ENCODE measurements at places on chromosomes 13 and 19.

DNA sequence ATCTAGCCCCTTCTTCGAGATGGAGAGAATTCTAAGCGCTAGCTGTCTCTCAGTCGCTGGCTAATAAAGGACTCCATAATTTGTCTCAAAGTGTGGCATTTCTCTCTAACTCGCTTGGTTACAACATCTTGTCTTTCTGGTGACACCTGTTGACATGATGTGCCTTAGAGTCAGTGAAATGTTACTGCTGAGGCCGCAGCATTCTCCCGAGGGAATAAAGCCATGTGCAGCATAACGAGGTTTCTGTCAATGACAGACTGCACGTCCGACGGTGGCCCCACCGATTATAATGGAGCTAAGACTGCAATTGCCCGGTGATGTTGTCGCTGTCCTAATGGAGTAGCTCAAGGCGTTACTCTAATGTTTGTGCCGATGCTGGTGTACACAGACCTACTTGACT lies 20.3 kb upstream of the GPR32 start:
- no peak for DNase-seq

DNA sequence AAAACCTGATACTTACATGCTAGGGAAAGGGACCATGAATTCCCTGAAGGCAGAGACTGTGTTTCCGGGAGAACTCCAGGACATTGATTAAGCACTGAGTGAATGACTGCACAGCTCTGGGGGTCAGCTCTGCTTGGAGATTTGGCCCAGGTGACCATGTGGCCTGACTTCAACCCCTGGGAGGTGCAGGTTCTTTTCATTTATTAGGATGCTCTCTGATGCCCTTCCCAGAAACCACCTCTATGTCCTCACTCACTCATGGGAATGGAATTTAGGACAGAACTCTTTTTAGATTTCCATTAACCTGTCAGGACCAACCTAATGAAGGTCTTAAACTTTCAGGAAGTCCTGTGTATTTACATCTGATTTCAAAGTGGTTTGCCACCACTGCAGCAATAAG lies 393.3 kb upstream of the ARGLU1 start:
- no peak for DNase-seq

GRCh38 chr13:99322297-99323103 lies 15.3 kb upstream of the GPR183 start:
- DNase-seq = no peak

DNA sequence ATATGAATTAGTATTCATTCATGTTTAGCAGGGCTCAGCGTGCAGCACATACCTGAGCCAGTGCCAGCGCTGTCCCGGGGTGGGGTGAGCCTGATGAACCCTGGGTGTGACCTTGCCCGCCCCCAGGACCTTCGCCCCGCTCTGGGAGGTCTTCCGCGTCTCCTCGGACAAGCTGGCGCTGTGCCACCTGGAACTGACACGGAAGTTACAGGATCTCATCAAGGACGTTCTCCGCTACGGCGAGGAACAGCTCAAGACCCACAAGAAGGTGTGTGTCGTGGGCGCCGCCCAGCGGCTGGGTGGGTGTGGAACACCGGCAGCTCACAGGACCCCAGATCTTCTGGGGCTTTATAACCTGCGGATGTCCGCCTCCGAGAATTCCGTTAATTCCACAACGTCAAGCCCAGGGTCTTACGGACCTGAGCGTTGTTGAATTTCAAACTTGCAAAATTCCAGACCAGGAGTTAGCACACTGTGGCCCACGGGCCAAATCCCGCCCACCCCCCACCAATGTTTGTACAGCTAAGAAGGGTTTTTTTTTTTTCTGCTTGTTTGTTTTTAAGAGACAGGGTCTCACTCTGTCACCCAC lies 15.4 kb downstream of the FCHO1 start:
- no peak for DNase-seq

DNA sequence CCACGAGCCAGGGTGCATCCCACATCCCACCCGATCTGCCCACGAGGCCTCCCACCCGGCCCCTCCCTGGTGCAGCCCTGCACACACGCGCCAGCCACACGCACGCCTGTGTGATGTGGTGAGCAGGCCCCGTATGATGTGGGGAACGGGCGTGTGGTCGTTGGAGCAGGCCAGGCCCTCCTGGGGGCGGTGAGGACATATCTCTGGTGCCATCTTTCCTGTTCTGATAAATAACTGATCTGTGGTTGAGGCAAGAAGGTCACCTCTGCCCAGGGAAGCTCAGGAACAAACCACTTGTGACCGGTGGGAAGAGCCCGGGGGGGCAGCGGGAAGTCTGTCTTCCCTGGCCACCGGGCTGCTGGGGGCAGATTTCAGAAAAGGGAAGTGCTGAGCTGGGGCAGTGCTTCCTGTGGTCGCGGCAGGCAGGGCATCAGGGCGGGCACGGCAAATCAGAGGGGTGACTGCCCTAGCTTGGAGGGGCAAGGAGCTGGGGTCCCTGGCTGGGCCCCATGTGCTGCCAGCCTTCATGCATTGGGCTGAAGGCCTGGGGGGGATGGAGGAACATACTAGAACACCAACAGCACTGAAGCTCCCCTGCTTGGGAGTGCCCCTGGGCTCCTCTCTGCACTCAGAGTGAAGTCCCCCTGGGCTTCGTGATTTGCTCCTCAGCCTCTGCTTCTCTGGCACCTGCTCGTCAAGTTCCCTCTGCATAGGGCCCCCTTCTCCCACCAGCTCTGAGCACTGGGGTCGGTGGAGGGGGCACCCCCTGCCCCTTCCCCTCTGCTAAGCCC lies 35.2 kb upstream of the SLC7A10 start:
- no peak for DNase-seq

DNA sequence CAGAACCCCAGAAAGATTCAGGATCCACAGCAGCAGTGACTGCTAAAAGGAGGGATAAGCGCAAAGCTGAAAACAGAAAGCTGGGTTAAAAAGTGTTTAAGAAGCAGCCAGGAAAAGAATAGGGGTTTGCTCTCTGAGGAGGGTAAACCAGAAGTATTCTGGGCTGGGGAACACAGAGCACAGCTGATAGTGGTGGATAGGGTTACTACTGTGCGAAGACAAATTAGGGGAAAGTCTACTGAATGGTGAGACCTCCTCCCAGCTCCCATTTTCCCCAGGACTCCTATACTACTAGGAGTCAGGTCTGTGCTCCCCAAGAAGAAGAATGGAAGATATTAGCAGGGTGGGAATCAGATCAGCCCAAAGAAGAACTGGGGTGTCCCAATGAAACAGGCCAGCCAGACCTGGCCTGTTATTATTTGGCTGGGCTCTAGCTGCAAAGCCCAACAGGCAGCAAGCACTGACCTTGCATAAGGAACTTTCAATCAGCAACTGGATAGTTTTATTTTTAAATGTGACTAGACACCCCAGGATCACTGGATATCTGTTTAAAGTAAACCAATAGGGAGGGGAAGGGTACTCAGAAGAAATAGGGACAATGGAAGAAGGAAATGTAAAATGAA lies 43.5 kb upstream of the SERTM1 start:
- no peak for DNase-seq

GRCh38 chr13:75079226-75079625 lies 402.7 kb downstream of the TBC1D4 start:
- no peak for DNase-seq

DNA sequence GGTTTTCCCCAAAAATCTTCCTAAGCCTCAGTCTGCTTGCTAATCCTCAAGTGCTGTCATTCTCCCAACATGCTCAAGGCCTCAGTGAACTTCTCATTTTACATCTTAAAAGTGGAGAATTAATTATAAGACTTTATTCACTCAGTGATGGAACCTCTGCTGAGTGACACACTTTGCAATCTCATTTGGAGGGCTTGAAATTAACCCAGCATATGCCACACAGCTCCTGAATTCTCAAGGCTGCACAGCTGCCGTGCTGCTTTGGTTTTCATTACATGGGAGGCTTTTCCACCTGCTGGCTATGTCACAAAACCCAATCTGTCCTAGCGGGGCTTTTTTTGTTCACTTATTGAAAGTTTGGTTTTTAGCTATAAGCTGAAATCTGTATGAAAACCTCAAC lies 28.3 kb upstream of the SERPINE3 start:
- DNase-seq = no peak

- no peak for DNase-seq
Observed at GRCh38 chr13:77168237-77168636, 141.3 kb upstream of the FBXL3 start.

- DNase-seq = no peak
Observed at GRCh38 chr19:7115721-7116120, 46.2 kb downstream of the ZNF557 start.

GRCh38 chr19:42421591-42422031 lies 5.6 kb downstream of the LIPE start:
- DNase-seq = no peak

All from stimulated activated CD4-positive, alpha-beta T cell treated with anti-CD3 and anti-CD28 coated beads, TNF-alpha, amount 100 ng/mL, for 4 hours (primary cell).